Stimulated activated CD4-positive, alpha-beta T cell treated with anti-CD3 and anti-CD28 coated beads, TNF-alpha, amount 100 ng/mL, for 1 hour (primary cell): ENCODE measurements at places on chromosomes 7 and 10.

DNA sequence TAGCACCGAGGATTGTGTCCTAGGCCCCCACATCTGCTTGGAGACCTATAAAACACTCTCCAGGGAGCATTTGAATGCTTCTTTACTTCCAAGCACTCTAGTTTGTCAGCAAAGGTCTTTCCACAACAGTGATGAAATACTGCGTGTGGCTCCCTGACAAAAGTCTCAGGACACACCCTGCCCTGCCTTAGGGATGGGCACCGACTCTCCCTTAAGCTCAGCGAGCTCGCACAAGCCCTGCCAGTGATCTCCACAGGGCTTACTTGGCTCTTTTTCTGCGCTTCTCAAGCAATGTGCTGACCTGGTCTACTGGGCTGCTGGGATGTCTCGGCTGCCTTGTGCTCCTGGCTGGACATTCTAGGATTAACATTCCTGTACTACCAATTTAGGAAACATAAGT lies 84.3 kb upstream of the MPP7 start:
- no peak for DNase-seq

GRCh38 chr10:129140921-129141885 lies 325.8 kb upstream of the MGMT start:
- no peak for DNase-seq

GRCh38 chr7:30684351-30684750 lies 2.1 kb upstream of the CRHR2 start:
- DNase-seq = no peak

DNA sequence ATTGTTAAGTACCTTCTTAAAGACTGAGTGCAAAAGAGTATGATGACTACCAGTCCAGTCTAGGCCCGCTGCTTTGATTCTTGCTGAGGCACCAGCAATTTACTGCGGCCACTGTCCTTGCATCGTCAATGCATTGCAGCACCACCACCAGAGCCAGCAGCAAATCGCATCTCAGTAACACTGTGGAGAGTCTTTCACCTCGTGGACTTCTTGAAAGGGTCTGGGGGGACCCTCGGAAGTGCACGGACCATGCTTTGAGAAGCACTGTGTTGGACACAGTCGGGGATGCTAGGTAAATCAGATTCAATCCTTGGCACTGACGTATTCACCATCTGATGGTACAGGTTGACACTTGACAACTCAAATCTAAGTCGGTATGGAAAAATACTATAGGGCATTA lies 493.6 kb downstream of the RPS24 start:
- no peak for DNase-seq

DNA sequence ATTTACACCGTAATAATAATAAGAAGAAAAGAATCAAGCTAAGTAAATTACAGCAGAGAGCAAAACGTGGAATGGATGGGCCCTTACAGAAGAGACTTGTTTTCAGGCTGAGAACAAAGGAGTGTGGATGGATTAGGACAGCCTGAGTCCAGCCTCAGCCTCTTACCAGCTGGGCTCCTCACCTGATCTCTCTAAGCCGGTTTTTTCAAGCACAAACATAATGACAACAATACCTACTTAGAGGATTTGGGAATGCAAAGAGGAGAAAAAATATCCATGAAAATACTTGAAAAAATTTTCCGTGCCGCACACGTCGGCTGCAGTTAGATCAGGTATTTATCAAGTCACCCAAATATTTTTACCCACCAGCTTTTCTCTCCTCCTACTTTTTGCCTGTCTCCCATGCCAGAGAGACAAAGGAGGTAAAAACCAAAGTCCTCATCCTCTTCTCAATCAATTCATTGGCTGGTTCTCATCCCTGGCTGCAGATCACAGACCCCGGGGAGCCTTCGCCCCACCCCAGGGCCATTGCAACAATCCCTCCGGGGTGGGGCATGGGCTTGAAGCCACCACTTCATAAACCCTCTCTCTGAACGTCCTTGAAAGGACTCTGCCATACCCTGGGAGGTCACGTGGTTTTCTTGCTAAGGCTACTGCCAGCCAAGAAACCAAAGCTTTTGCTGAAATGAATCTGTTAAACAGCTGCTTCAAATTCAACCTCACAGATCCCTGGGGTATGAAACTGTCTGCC lies 29.7 kb upstream of the GTF2I start:
- no peak for DNase-seq

GRCh38 chr10:120732067-120732466 lies 119.1 kb upstream of the WDR11 start:
- DNase-seq = no peak

DNA sequence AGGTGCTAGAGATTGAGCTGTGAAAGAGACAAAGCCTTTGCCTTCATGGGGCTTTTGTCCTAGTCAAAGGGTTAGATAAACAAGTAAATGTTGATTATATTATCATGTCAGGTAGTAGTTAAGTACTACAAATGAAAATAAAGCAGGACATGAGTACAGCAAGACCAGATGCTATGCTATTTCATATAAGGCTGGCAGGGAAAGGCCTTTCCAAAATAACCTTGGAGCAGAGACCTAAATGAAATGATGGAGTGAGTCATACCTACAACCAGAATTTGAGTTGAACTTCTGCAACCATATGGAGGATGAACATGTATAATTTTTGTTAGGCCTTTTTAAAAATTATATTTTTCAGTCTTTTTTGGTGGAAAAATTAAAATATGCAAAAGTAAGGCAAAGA lies 23.6 kb upstream of the SEMA4G start:
- no peak for DNase-seq

GRCh38 chr7:158314394-158314793 lies 273.2 kb downstream of the PTPRN2 start:
- no peak for DNase-seq

- no peak for DNase-seq
Observed at GRCh38 chr7:139886206-139886605, 57.1 kb downstream of the TBXAS1 start.

GRCh38 chr7:47379629-47380324 lies 202.1 kb downstream of the TNS3 start:
- DNase-seq = no peak

- no peak for DNase-seq
Observed at GRCh38 chr7:2523941-2524807, 4.6 kb downstream of the LFNG start.

- no peak for DNase-seq
Observed at GRCh38 chr7:50558294-50559053, 6.7 kb downstream of the DDC start.

GRCh38 chr7:102434039-102434486 lies 688 bp downstream of the ORAI2 start:
- DNase-seq = no peak

DNA sequence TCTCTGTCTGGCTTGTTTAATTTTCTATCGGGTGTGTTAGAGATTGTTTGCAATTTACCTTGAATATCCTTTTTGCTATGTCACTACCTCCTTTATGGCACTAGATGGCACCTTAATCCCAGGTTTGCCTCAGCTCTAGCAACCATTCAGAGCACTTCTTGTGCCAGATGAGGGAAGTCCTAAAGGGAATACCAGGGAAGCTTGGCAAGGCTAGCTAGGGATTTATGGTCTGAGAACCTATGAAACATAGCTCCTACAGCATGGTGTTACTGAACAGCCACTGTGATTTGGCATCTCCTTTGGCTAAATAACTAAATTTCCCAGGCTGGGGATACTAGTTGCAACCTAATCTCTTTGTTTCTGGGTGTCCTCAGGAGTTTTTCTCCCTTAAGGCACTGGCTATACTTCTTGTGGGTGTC lies 69.0 kb upstream of the VOPP1 start:
- DNase-seq = no peak

GRCh38 chr7:96069401-96069800 lies 252.5 kb downstream of the SLC25A13 start:
- DNase-seq = no peak

DNA sequence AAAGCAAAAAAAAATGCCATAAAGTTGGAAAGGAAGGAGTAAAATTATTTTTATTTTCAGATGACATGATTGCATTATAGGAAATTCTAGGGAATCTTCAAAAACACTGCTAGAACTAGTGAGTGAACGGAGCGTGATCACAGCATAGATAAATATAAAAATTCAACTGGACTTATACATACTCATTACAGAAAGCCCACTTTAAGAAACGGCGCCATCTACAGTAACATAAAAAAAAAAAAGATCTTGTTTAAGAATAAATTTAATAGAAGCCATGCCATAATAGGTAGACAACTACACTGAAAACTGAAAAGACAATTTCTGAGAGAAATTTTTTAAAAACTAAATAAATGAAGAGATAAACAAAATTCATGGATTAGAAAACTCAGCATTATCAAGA lies 623.1 kb upstream of the MGMT start:
- DNase-seq = no peak

DNA sequence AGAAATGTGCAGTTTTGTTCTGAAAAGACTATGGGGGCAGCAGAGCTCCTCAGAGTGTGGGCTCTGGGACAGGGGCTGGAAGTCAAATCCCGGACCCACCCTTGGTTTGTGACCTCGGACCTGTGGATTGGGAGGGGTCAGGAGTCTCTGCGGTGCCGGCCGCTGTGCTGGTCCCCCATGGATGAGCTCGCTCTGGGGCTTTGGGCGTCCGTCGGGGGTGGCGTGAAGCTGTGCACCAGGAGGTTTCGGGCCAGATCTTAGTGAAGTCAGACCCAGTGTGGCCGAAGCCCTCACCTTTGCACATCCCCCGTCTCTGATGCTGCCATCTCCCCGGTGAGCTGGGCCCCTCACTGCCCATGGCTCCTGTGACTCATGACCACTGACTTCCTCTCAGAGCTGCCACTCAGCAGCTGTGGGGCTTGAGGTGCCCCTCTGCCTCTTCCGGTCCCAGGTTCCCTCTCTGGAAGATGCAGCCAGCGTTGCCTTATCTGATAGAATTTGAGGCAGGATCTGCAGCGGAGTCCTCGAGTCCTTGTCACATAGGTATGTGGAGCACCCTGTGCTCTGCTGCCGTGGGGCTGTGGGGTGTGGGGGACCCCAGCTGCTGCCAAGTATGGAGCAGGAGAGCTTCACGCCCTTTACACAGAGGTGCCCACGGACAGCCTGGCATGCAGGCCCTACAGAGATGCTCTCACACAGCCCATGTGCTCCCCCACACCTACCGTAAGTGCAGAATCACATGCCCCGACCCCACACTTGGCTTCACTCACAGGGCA lies 11.4 kb upstream of the SCART1 start:
- no peak for DNase-seq

GRCh38 chr7:36746347-36746746 lies 22.1 kb upstream of the AOAH start:
- no peak for DNase-seq

DNA sequence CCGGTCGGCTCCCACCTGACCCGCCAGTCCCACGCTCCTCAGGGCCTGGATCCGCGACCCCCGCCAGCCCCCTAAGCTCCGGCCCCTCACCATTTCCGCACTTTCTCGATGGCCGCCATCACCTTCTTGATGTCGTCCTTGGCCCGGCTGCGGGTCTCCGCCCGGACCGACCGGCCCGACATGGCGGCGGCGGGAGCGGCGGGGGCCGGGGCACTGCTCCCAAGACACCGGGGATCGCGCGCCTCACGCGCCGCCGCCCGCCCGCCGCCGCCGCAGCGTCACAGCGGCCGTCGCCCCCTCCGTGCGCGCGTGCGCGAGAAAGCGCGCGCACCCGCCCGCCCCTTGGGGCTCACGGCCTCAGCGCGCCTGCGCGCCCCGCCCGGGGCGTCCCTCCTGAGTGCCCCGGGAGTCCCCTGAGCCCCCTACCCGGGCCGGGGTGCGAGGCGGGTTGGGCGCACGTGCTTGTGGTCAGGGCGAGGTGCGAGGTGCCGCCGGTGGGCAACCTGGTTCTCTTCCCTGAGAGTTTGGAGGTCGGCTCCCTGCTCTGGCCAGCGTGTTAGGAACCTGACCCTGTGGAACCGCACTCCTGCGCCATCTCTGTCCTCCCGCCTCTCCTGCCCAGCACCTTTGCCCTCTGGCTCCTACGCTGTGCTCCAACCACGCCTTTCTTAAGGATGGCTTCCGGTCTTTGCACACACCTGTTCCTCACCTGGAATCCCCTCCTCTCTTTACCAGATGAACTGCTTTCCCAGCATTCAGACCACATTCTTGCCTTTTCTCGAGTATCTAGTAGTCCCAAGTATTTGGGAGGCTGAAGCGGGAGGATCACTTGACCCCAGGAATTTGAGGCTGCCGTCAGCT lies at the start of gene BCL7B:
Gene BCL7B (minus strand): TSS at position 294 of the 861 bp plus-strand sequence. CDS start 112 bp downstream, at position 182.
- peak; percentile 47 for DNase-seq

- DNase-seq = no peak
Observed at GRCh38 chr7:113087071-113087998, 708 bp upstream of the GPR85 start.

- no peak for DNase-seq
Observed at GRCh38 chr7:67918158-67918557, 921.5 kb downstream of the TYW1 start.

DNA sequence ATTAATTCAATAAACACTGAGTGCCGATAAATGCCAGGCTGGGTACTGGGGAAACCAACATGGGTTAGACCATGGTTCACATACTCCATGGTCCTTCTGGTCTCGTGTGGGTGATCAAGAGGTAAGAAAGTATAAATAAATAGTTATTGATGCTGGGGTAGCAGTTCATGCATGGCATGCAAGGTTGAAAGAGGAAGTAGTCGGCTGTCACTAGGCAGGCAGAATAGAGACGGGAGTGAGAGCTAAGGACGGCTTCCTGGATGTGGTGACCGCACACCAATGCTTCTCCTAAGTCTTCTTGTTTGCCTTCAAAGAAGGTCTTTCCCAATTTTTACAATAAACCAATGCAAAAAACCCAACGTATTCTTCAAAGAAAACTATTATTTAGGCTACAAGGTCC lies 208.6 kb downstream of the ADAM12 start:
- no peak for DNase-seq

- no peak for DNase-seq
Observed at GRCh38 chr10:62765726-62766125, 38.8 kb upstream of the ADO start.

GRCh38 chr10:111211706-111212105 lies 134.9 kb downstream of the ADRA2A start:
- no peak for DNase-seq

DNA sequence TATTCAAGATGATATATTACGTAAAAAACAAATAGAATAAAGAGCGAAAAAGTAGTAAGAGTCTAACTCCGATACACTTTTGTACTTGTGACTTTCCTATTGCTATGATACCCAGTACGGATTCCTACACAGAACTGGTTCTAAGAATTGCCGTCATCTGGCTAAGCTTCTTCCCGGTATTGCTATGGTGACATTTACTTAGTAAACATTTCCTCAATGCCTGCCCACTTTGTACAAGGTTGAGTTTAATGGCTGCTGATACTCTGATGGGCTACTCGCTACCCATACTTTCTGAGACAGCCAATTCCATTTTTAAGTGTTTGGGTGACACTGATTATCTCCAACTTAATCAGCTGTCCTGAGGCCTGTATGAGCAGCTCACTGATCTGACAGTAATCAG lies 55.6 kb downstream of the OSBPL3 start:
- no peak for DNase-seq
